ENCODE measurements at places on chromosomes 3 and 15.

DNA sequence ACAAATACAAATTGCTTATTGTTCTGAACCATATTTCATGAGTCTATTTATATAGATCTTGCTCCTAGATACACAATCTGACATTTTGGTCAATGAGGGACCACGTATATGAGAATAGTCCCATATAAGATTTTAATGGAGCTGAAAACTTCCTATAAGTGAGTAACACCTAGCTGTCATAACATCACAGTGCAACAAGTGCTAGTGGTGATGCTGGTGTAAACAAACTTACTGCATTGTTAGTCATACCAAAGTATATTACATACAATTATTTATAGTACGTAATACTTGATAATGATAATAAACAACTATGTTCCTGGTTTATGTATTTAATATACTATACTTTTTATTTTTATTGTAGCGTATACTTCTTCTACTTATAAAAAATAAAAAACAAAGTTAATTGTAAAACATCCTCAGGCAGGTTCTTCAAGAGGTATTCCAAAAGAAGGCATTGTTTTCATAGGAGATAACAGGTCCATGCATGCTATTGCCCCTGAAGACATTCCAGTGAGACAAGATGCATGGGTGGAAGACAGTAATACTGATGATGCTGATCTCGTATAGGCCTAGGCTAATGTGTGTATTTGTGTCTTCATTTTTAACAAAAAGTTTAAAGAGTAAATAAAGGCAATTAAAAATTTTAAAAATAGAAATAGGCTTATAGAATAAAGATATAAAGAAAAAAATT is 46.8 kb upstream of the NAALADL2 start:
- DNase-seq = no peak

GRCh38 chr3:161117646-161118045 is 12.5 kb upstream of the B3GALNT1 start:
- DNase-seq = no peak

- DNase-seq = no peak
Observed at GRCh38 chr3:151327571-151328198, 1.7 kb downstream of the P2RY13 start.

- no peak for DNase-seq
Observed at GRCh38 chr15:74829486-74829885, 3.1 kb downstream of the CPLX3 start.

- DNase-seq = no peak
Observed at GRCh38 chr3:144549166-144549565, 577.5 kb downstream of the DIPK2A start.

DNA sequence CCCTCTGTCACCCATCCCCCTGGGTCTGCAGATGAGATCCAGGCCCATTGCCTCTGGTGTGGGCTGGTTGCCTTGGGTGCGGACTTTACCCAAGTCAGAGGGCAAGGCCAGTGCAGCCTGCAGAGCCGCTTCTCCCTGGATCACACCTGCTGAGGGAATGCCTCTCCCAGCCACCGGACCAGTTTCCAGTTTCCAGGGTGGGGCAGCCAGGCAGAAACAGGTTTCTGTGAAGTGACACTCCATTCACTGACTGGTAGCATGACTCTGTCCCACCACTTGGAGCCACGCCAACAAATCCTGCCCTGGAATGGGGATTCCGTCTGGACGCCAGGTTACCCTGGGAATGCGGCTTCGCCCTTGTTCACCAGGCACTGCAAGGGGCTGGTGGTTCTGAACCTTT is 30.0 kb downstream of the PAQR5 start:
- no peak for DNase-seq

DNA sequence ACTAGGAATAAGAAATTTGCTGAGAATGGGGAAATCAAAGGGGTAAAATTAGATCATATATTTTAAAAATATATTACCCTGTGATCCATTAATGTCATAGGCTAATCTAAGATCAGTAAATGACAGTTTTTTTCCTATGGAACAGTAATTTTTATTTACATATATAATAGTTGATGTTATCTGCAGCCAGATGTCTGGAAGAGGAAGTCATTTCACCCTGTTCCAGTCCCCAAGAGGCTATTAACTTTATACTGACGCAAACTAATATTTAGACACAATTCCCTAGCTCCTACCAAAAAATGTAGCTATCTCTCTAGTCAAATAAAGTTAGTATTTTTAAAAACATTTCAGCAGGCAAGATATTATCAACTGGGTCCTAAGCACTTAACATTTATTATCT is 558.0 kb downstream of the MECOM start:
- DNase-seq = no peak

- DNase-seq = no peak
Observed at GRCh38 chr3:56398659-56399058, 69.6 kb downstream of the ERC2 start.

DNA sequence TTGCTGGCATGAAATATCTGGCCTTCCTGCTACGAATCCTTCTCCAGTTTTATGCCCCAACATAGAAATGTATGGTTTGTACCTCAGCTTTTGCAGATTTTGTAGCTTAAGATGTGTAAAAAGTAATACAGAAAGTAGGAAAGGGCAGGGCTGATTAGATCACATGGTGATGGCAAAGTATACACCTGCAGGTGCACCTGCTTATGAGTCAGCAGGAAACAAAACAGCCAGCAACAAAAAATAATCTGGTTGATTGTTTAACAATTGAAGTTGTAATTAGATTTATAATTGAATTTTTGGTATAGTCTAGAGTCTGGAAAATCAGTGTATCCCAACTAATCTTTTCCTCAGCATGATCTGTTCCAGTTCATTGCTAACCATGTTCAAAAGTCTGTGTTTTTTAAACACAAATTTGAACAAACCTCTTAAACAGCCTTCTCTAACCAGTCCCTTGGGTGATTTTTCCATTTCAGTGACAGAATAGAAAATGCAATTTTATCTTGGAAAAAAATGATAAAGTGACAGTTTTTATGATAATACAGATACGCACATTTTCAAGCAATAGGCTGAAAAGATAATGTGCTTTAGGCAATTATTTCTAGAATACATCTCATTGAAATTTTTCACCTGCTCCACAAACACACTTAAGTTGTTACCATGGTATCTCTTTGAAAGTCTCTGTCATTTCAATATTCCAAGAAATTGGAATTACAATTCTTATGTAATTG is 477.4 kb downstream of the NAALADL2 start:
- peak; percentile 73 for DNase-seq

GRCh38 chr15:75763137-75763611 is 50.5 kb upstream of the CSPG4 start:
- no peak for DNase-seq

DNA sequence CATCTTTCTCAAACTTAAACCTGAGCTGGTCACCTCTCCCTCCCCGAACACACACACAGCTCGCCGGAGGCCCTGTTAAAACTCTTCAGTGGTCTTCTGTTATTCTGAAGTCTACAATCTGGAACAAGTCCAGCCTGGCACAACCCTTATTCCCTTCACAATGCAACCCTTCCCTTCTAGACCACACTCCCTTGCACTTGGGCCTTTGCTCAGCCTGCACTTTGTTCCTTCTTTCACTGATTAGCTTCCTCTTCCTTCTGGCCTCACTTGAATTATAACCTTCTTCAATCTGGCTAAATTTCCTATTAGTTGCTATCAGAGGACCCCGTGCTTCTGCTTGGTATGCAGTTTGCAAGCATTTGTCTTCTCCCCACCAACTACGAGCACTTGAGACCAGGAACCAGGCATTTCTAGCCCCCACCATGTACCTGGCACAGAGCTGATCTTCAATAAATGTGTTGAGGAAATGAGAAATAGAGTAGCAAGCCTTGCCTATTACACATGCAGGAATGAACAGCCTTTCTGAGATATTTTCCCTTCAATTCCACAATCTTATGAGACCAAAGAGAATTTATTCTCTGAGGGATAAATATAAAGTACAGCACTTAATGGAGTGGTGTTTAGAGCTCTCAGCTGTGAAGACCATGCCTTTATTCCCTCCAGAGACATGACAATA is 663.1 kb upstream of the ADAMTS9 start:
- no peak for DNase-seq

- DNase-seq = no peak
Observed at GRCh38 chr15:85690561-85691231, 104.0 kb downstream of the KLHL25 start.

DNA sequence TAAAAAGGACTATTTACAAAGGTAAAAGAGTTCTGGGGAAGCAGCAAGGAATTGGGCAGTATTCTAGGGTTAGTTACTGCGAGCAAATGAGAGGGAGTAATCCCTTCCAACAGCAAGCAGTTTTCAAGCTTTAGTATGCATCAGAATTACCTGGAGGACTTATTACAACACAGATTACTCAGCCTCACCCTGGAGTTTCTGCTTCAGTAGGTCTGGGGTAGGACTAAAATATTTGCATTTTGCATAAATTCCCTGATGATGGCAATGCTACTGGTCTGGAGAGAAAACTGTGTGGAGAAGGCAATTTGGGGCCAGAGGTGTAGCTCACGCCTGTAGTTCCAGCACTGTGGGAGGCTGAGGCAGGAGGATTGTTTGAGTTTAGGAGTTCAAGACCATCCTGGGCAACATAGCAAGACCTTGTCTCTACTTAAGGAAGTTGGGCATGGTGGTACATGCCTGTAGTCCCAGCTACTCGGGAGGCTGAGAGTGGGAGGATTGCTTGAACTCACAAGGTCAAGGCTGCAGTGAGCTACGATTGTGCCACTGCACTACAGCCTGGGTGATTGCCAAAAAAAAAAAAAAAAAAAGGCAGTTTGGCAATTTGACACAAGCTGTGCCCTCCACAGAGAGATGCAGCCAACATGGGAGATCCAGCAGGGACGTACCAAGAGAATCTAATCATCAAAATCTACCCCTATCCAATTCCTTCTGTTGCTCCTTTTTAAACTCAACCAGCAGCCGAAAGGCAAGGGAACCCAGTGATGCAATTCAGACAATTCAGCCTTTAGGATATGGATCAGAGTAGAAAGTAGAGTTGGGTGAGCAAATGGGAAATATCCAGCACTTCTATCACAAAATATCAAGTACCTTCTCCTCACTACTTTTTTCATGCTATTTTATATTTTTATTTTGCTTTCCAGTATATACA is 27.1 kb upstream of the AP4E1 start:
- DNase-seq = no peak

DNA sequence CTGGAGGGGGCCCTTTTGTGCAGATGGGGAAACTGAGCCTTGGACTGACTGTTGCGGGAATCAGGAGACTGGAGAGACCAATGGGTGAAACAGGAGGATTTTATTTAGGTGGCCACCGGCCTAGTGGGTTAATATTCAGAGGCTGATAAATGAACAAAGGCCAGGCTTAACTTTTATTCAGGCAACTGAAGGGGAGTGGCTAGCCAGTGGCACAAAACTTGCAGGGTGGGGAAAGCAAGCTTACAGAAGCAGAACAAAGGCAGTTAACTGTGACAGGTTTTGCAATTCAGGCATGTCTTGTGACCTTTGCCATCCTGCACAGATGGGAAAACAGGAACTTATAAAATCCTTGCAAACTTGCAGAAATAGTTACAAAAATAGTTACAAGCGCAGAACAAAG is 24.9 kb upstream of the ACAD9 start:
- DNase-seq = no peak

- no peak for DNase-seq
Observed at GRCh38 chr15:70348581-70349344, 251.0 kb upstream of the TLE3 start.

- DNase-seq = no peak
Observed at GRCh38 chr3:116020989-116021388, 397.7 kb downstream of the GAP43 start.

DNA sequence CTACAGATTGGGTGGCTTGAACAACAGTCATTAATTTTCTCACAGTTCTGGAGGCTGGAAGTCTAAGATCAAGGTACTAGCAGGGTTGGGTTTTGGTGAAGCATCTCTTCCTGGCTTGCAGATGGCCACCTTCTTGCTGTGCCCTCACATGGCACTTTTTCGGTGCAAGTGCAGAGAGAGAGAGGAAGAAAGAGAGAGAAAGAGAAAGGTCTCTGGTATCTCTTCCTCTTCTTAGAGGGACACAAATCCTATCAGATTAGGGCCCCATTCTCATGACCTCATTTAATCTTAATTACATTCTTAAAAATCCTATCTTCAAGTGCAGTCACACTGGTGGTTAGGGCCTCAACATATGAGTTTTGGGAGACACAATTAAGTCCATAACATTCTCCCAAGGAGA is 167.1 kb downstream of the NFKBIZ start:
- DNase-seq = no peak

- DNase-seq = peak; percentile 11
Observed at GRCh38 chr15:88878720-88879184, 16.6 kb downstream of the HAPLN3 start.
